ENCODE measurements at places on chromosomes 1 and 21.
A peak's percentile ranks its signal among the peaks of the same experiment; 100 is the strongest.

- no peak for DNase-seq
These were observed 582 bp downstream of the SLC37A1 start for GRCh38 chr21:42513985-42514882.

- DNase-seq: no peak
These were observed 9.9 kb downstream of the F5 start for GRCh38 chr1:169576241-169576934.

GRCh38 chr1:116871779-116872146 is 38.0 kb upstream of the PTGFRN start:
- DNase-seq: no peak

DNA sequence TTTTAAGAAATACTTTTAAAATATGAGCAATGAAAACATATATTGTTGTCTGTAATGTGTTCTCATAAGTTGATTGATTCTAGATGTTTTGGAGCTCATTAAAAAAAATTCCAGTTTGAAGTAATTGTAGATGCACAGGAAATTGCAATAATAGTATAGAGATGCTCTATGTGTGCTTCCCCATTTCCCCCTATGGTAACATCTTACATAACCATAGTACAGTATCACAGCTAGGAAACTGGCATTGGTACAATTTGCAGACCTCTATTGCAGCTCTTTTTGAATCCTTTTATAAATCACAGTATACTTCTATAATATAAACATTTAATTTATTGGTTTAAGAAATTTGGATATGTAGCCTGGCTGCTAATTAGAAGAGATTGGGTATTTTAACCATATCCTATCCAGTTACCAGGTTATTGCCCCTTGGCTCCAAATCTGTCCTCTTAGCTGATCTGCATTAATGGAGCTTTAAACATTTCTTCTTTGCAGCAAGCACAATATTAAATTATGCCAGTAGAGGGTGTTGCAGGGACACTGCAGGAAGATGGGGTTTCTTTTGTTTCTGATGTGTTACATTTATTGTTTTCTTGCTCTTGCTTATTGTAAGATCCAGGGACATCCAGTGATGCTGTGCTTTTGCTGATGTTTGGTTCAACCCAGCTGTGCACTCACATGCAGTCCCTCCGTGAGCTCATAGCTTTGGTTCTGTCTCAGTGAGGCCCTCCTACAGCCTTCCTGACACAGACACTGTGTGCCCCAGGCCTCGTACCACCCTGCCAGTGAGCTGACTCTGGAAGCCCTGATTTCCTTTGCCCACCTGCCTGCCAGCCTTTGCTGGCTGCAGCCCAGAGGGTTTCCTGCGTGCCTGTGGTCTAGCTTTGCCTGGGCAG is 103.3 kb downstream of the RABGAP1L start:
- DNase-seq: peak; percentile 8

DNA sequence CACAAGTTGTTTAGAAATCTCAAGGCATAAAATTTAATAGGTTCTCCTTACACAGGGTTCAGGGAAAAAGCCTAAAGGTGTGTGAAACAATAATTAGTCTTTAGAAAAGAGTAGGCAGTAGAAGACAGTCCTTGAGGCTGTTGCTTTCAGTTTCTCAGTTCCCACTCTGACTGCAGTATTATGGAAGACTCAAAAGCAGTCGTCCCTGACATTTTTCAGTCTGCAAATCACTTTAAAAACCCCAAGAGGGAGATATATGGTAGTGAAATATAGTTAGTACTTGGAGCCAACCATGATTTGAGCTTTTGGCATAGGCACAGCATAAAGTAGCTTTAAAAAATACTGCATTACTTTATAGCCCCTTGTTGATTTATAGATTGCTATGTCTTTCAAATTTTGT is 299.7 kb downstream of the OLFM3 start:
- no peak for DNase-seq

- no peak for DNase-seq
These were observed 90.8 kb upstream of the CCDC190 start for GRCh38 chr1:162951553-162952315.

DNA sequence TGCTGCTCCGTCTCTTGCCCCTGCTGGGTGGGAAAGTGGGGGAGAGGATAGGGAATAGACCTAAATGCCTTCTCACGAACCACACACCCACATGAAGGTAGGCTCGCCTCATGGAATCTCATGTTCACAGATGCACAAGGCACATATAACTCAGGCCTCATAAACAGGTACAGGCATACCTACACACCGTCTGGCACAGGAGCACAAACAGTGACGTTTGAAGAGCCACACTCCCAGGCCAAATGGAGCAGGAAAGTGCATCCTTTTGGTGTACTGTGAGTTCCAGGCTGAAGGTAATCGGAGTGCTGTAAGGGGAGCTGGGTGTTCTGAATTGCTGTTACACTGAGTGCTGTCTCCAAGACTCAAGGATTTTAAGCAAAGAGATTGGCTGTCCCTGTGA is 13.1 kb downstream of the UTP11 start:
- no peak for DNase-seq

- no peak for DNase-seq
These were observed 16.5 kb downstream of the ATF3 start for GRCh38 chr1:212624976-212625501.

- no peak for DNase-seq
These were observed 7.8 kb downstream of the SNAP47 start for GRCh38 chr1:227742738-227743715.

DNA sequence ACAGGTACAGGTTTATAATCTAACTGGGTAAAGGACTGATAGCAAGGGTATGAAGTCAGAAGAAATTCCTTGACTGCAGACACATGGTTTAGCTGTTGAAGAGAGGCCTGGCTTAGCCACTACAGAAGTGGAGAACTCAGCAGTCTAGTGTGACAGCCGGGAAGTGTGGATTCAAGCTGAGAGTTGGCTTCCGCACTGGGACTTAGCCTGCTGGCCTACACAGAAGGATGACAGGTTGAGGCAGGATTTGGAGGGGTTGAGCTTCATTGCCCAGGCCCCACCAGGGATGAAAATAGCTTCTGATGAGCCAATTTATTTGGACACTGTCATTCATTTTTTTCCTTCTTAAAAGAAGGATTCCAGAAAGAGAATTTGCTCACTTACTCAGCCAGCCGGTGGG is 284.4 kb downstream of the PCP4 start:
- DNase-seq: no peak

DNA sequence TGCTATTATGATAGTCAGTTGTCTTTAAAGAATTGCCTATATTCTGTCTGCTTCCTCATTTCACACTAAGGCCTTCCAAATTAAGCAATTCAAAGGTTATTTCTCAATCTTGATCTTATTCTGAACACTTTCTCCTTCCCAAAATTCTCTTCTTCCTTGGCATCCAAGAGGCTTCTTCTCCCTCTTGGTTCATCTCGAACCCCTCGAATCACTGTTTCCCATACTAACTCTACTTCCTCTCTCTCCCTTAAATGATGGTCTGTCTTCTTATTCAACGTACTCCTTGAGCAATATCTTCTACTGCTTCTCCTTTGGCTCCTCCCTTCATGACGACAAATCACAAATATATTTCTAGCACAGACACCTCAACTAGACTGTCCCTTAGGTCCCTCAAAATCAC is 4.5 kb downstream of the COPA start:
- peak; percentile 6 for DNase-seq

- no peak for DNase-seq
These were observed 17.2 kb downstream of the TMEM81 start for GRCh38 chr1:205067031-205067430.

DNA sequence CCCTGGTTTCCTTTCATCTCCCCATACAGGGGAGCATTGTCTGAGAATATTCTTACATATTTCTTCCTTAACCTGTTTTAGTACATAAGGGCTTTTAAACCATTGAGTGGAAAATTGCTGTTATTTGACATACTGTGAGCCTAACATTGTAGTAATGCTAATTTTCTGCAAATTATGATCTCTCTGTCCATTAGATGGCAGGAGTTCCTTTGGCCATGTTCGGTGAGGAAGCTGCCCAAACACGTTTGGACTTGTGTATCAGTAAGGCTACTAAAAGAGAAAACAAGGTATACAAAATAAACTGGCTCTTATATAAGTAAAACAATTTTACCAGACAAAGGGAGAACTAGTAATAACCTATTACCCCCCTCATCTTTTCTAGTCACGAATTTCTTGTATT is 29.2 kb downstream of the CDC7 start:
- DNase-seq: no peak

- no peak for DNase-seq
These were observed 36.0 kb downstream of the PABPC4 start for GRCh38 chr1:39540504-39541031.

- DNase-seq: no peak
These were observed 2.3 kb downstream of the EDN2 start for GRCh38 chr1:41482001-41482765.

GRCh38 chr1:36835017-36835695 is 199.2 kb downstream of the GRIK3 start:
- no peak for DNase-seq

DNA sequence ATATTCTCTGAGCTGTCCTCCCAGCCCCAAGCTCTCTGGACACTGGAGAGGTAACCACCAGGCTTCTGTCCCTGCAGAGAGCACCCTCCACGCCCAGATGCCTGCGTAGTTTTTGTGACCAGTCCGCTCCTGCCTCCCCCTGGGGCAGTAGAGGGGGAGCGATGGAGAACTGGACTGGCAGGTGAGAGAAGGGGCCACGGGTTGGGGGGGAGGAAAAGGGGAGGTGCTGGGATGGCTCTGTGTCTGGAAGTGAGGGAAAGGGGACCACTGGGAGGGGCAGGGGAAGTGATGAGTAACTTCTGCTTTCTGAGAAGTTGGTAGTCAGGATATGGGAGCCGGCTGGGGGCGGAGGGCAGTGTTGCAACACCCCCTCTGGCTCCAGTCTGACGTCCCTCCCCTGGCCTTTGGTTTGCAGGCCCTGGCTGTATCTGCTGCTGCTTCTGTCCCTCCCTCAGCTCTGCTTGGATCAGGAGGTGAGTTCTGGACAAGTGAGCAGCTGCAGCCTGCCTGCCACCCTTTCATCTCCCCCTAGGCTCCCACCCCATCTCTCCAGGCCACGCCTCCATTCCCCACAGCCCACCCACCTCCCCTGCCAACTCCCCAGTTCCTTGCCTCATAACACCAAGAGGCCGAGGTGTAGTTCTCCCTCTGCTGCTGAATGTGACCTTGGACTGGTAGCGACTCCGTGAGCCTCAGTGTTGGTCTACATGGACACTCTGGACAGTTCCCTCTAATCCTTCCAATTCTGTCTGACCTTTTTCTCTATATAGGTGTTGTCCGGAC is 3.1 kb downstream of the ADAMTSL4 start:
- peak; percentile 93 for DNase-seq

GRCh38 chr1:50705041-50705440 is 255.0 kb downstream of the FAF1 start:
- no peak for DNase-seq

DNA sequence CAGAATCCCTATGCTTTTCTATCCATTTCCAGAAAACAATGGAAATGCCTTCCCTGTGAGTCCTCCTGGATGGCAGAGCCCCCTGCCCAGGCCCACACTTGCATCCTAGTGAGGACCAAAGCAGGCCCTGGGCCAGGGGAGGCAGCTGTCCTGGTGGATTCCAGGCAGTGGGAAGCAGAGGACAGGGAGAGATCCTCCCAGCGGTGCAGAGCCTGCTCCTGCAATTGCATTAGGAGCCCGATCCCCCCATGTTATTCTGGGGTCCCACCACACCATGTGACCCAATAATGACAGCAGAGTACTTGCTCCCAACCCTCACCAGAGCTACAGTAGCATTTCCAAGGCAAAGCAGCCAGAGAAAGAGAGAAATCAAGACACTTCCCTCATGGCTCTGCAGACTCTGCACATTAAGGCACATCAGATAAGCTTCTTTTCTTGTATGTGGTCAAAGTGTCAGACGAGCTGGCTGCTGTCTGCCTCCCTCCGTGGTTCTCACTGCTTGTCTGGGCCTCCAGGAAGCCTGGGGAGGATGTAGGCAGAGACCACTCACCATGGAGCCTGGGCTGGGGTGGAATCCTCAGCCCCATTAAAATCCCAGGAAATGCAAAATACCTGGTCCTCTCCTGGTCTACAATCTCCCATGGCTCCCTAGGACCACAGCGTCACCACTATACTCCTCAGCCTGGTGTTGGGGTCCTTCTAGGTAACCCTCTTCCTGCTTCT is 54.9 kb upstream of the RUNX3 start:
- no peak for DNase-seq

GRCh38 chr1:5752746-5753548 is 239.3 kb downstream of the NPHP4 start:
- DNase-seq: no peak

DNA sequence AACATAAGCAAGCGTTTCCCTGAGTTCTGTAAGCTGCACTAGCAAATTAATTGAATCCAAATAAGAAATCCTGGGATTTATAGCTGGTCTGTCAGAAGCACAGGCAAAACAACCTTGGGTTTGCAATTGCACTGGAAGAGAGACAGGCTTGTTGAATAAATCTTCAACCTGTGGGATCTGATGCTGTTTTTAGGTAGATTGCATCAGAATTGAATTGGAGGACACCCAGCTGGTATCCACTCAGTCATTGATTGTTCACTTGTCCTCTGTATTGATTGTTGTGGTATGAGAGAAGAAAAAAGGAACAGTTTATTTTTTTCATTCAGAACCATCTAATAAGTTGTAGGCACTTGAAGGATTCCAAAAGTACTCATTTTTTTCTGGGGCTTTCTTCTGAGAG is 497.4 kb downstream of the SIPA1L2 start:
- DNase-seq: no peak

DNA sequence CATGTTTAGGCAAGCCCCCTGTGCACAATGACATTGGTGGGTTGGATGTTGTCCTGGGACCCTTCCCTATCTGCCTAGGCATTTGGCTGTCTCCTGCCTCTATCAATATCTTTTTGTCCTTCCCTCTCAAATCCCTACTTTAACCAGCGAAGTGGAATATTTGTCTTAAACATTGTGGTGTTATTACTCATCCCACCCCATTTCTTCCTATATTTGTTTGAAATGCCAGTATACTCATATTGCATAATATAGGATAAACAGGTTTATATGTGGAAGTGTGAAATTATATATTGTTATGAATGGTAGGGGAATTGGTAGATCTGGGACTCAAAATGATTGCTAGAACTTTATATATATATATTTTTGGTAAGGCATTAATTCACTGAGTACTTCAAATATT is 80.0 kb downstream of the ADGRL2 start:
- DNase-seq: no peak

GRCh38 chr1:84174051-84174556 is 30.0 kb downstream of the PRKACB start:
- no peak for DNase-seq

DNA sequence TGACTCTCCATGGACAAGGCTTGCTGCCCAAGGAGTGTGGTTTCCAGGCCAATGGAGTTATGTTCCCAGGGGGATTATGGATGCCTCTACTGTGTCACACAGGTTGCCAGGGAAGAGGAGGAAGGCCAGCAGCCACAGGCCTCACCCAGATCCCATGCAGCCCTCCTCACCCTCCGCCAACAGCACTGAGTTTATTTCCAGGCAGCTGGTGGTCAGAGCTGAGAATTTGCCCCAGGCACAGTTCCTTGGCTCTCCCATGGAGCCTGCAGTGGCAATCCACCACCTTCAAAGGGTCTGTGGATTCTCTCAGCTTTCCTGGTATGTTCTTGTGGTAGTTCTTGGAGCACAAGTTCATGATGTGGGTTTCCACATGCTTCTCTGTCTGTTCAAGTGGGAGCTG is 79.2 kb downstream of the NTNG1 start:
- no peak for DNase-seq

All from GF-D8 (cell line).